ENCODE measurements at places on chromosomes 7 and 10.

GRCh38 chr10:118543714-118544400, 51.6 kb downstream of the PRLHR start:
- DNase-seq, result peak; percentile 23

GRCh38 chr10:21278491-21279216, 246.8 kb downstream of the SKIDA1 start:
- peak; percentile 56 for DNase-seq

GRCh38 chr7:90771281-90771680, 175.2 kb downstream of the CDK14 start:
- no peak for DNase-seq

DNA sequence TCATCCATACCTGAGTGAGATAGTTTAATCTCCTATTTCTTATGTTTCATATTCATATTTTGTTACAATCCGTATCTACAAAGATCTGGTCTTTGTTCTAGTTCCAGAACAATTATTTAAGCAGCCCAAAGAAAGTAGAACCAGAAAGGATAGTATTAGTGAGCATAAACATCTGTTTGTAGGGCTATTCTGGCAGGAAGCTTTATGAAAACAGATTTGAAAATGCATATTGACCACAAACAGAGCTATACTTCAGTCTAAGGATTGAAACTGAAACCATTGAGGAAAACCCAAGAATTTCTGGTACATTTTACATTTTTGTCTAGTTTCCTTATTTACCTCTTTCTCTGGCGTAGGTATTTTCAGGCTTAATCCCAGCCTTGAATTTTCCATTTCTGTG, 28.1 kb downstream of the LRGUK start:
- DNase-seq, result no peak

GRCh38 chr10:3484306-3485056, 300.5 kb downstream of the KLF6 start:
- no peak for DNase-seq

DNA sequence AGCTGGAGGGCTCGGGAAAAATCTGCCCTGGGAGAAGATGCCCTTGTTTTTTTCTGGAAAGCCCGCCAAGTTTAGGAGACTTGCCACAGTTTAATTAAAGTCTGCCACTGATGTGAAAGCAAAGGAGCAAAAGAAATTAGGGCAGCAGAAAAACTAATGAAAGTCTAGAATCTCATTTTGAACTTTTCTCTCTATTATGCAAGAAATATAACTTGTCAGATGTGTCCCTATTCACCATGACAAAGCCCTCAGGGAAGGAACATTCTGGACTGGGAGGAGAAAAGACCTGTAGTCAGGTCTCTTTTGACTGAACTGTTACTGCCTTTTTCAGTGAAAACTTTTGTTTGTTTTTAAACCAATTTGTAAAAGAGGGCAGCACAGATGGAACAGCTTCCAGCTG, 715.5 kb downstream of the SORCS3 start:
- DNase-seq, result no peak

DNA sequence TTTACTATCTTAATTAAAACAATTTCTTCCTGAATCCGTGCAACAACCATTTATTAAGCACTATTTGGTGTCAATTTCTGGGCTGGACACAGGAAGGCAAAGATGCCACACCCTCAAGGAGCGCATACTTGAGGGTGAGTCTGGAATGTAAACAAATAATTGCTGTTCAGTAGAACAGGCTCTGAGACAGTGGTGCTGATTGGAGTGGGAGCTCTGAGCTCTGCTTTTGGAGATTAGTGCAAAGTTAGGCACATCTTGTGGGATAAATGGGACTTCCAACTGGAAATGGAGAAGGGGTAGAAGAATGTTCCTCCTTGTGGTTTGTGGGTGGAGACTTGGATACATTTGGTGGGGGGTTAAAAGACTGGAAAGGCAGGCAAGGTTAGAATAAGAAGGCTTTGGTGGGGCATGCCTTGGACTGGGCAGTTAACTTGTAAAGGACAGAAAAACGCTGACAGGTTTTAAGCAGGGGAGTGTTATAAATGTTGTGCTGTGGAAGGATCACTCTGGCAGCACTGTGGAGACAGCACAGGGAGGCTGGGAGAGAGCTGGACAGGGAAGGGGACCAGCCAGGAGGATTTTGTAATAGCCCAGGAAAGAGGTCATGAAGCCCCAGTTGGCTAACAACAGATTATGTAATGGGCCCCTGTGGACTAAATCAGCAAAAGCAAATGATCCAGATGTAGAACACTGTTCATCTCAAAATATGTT, 80.7 kb downstream of the ZNF365 start:
- DNase-seq, result no peak

GRCh38 chr7:4066206-4066605, 615.9 kb upstream of the FOXK1 start:
- no peak for DNase-seq

DNA sequence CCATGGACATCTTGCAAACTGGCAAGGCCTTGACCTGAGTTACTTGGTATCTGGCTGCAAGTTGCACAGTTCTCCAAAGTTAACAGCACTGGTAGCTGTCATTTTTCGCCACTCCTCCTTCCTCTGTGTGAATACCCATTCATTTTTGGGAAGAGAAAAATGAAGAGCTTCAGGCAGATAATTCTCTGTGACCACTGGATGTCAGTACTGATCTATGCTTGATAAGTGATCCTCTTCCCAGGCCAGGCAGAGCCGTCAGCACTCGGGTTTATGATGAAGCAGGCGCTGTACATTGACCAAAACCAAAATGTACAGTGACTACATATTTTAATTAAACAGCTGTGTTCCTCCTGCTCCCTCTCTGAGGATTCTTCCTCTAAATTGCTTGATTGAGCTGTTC, 55.9 kb upstream of the PDZD8 start:
- no peak for DNase-seq

- DNase-seq, result no peak
These were observed 24.8 kb downstream of the INPP5A start for GRCh38 chr10:132562177-132562915.

DNA sequence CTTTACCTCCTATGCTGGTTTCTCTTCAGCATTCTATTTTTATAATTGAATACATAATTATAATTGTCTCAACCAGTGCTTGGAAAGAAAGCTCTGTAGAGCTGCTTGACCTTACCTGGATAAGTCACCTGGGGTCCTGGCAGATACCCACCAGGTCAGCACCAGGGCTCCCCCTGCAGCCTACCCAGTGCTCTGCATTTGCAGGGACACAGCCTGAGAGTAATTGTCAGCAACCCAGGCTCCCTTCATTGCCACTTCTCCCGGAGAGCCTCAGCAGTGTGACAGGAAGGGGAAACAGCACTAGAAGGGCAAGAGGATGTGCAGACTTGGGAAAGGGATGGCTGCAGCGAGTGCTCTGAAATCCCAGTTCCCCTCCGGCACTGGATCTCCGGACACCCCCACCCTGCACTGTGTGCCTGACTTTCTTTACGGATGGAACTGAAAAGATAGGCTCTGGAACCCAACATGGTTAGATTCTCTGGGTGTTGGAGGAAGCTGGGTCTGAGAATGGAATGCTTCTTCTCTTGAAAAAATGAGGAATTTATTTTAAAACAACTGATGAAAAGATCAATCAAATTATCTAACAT, 11.4 kb upstream of the PAX4 start:
- DNase-seq, result peak; percentile 27
